H4 (cell line): ENCODE measurements at places on chromosomes 4 and X. TPM values are rescaled to one million over a fixed set of nuclear protein-coding genes. Genes with fewer than 3 reads are reported as not detected.
A peak's percentile ranks its signal among the peaks of the same experiment; 100 is the strongest.

DNA sequence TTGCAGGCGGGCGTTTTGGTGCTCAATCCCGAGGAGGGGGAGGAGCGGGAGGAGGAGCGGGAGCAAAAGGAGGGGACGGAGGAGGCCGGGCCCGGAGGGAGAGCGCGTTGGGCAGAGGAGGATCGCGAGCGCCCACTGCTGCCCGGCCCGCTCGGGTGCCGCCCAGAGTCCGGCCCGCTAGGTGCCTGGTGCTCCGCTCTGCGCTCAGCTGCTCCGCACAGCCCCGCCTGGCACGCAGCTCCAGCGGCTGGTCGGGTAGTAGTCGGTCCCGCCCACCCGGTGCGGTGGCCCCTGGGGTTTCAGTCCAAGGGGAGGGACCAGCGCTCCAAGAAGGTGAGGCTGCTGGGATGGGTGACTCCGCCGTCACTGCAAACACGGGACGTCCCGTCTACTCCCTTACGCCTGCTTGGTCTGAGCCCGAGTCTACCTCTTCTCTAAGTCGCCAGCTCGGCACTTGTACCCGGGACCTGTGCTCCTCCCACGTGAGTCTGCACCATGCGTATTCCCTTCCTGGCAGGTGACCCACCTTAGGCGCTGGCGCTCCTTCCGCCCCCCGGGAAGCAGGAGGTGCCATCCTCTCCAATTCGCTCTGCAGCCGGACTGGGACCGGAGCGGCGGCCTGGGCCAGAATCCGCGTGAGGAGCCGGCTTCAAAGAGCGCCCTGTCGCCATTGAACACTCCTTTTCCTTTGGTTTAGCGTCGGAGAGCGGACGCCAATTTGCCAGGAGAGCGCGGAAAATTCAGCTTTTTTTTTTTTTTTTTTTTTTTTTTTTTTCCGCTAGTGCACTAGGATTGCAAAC, 405 bp upstream of the HS3ST1 start:
- DNase-seq = peak; percentile 74

The DMRTC1B gene
- total RNA-seq = 0.41 TPM in 1 of 2 replicates, not detected in the other

GRCh38 chr4:39526765-39527295, 409 bp downstream of the UGDH start:
- peak; percentile 6 for DNase-seq

The ZGRF1 gene
- 7.1 and 10.4 TPM in 2 replicates for total RNA-seq
